ENCODE measurements at places on chromosomes 1 and 21.

GRCh38 chr21:38323721-38324531 is 67.1 kb downstream of the KCNJ15 start:
- DNase-seq = peak; percentile 38

- DNase-seq = no peak
Measured at GRCh38 chr1:81666586-81666985, 134.1 kb upstream of the ADGRL2 start.

DNA sequence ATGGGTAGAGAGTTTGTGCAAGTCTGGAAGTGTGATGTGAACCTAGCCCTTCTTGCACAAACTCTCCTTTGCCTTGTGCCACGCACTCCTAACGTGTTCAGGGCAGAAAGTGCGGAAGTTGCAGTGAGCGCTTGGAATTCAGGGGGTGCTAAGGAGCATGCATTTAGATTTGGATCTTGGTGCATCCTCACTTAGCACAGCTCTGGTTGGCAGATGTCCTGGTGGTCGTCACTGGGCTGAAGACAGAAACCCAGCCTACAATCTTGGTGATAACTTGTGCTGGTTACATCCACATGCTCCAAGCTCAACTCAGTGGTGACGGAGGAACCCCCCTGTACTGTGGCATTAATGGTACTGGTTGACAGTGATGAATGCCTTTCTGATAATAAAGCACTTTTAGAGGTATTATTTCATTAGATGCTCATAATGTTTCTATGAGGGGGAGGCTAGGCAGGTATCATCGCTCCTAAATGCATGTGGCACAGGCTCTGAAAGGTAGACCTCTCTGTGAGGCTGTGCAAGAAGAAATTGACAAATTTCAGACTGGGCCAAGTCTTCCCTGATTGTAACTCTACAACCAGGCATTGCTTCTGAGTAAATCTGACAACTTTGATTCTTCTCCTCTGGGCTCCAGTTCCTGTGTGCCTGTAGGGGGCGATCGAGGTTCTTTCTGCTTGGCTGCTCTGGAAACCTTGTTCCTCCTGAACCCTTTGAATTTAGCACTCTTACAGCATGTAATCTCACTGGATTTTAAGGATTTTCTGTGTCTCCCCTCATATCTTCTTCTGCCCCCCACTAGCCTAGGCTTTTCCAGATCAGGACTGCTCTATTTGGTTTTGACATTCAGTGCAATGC is 40.6 kb downstream of the MAPKAPK2 start:
- DNase-seq = peak; percentile 44

DNA sequence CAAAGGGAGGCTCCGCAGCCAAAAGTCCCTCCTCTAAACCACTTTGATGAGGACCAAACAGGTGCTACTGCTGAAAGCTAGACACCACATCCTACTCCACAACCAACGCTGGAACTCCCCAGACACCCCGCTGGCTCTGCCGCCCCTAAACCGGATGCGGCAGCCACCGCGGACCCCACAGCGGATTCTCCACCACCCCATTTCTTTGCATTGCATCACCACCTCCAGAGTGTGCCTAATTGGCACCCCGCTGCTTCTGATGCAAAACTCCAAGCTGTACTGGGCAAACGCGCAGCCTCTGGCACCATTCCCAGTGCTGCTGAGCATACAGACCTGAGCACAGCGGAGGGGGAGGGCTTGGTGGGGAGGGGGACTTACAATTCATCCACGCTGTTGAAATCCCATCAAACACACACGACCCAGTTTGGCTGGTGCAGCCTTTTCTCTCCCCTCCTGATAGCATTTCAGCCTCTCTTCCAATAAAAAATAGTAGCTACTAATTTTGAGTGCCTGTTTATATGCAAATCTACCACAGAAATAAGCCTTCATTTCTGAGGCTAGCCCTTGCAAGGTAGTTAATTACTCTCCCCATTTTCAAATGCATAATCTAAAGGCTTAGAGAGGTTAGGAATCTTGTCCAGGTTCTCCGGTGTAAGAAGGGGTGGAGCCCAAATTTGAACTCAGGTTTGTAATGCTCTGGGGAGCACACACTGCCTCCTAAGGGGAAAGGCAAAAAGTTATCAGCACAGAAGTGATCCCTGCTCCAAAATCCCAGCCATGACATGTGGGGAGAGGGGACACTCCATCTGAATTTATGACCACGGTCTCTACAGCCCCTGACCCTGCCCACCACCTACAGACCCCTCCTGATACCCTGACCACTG is 12.2 kb upstream of the RGS16 start:
- DNase-seq = peak; percentile 97

GRCh38 chr1:67566803-67567377 is 118.1 kb upstream of the GADD45A start:
- DNase-seq = no peak

DNA sequence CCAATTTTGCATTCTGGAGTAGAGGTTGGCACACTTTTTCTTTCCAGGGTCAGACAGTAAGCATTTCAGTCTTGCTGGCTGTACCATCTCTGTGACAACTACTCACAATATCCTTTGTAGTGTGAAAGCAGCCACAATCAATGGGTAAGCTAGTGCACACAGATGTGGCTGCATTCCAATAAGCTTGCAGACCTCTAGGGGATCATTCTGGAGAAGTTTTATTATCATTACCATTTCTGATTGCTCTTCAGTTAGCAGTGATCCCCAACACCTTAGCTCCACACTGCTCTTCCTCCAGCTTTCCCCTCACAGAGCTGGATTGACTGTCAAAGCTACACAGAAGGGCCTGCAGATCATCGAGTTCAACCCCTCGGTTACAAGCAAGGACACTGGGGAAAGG is 9.1 kb downstream of the RXRG start:
- DNase-seq = no peak

DNA sequence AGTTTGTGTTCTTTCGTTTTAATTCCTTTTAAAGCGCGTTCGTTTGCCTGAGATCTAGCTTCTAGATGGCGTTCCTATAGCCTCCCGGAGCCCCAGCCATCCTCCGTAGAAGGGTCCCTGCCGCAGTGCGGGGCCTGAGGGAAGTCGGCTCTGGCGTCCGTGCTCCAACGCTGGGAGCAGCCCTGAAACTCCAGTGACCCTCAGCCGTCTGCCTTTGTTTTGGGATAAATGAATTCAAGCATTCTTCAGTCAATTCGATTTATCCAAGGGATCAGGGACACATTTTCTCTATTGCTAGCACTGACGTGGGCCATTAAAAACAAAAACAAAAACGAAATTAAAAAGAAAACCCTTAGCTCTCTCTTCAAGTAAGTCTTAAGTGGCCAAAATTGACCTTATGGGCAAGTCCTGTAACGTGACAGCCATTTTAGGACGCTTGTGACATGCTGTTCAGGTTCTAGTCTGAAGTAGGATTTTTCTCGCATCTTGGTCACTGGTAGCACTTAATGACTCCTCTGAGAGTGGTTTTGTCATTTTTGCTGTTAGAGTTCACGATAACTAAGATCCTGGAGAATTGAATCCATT is 742 bp upstream of the HSPA13 start:
- DNase-seq = no peak
